ENCODE measurements at places on chromosomes 12 and 14. TPM values are rescaled to one million over a fixed set of nuclear protein-coding genes. Genes with fewer than 3 reads are reported as not detected.

The E2F7 gene
- 0.27 TPM for total RNA-seq

The KLHDC1 gene
- total RNA-seq = 10.0 TPM

DNA sequence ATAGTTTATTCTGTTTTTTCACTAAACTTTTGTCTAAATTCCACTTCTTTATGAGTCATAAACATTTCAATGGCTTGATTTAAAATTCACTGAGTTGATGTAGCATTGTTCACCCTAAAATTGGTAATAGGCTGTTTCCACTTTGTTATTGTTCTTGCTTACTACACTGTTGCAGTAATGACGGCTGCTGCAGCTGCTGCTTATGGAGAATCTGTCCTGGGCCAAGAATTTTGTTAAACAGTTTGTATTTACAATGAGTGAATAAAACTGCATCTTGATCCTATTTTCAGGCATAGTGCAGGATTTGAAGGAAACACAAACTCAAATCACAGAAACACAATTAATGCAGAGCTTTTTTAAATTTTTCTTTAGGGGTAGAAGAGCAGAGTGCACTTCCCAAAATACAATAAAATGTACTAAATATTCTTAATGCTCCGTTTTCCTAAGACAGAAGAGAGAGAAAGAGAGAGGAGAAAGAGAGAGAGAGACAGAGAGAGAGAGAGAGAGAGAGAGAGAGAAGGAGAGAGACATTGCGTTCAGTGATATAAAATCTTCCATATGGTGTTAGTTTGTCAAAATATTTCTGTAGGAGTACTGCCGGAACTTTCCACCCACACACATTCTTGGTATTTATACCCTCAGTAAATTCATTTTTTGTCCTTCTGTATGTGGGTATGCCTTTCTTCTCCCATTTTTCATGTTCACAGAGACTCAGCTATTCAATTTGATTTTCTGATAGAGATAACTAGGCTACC lies 266.4 kb downstream of the LRFN5 start:
- no peak for DNase-seq
- H3K27ac ChIP-seq = no peak overlapping the region
- no peaks in the 10 kb centered on the region for H3K27me3 ChIP-seq
- H3K36me3 ChIP-seq = no peaks in the 10 kb centered on the region

The NKX2-1 gene
- total RNA-seq = not detected

The TGFB3 gene
- 27.2 TPM for total RNA-seq

The DUSP16 gene
- 16.4 TPM for total RNA-seq

The RFLNA gene
- 0.27 TPM for total RNA-seq

The EPYC gene
- total RNA-seq = not detected

DNA sequence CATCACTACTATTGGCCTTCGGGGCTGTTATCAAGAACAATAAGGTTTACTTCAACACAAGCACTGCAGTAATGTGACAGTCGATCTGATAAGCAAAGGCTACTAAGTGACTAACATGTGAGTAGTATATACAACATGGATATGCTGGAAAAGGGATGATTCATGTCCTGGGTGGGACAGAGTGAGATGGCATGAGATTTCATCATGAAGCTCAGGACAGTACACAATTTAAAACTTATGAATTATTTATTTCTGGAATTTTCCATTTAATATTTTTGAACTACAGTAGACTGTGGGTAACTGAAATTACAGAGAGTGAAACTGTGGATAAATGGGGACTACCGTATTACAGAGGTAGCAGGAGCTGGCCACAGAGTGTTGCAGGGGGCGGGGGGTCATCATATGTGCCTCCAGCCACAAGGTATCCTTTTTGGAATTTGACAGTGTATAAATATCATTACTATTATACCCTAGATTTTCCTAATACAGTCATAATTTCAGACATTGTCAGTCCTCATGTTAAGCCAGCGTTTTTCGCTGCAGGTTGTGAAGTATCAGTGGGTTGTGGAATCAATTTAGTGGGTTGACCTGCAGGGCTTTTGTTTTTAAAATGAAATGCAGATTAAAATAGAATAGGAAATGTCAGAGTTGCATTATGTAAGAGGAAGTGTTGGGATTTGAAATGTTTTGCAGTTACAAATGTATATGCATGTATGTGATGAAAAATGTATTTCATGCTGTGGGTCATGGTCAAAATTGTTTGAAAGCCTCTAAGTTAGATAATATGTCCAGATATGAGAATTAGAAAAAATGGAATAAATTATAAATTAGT lies 148.0 kb upstream of the NUDT4 start:
- H3K4me3 ChIP-seq = no peak overlapping the region
- H3K36me3 ChIP-seq = no peaks in the 10 kb centered on the region
- no peaks in the 10 kb centered on the region for H3K27me3 ChIP-seq
- H3K4me1 ChIP-seq = peaks cover 9% of the 10 kb centered on the region
